ENCODE measurements at places on chromosomes 13 and 19.

DNA sequence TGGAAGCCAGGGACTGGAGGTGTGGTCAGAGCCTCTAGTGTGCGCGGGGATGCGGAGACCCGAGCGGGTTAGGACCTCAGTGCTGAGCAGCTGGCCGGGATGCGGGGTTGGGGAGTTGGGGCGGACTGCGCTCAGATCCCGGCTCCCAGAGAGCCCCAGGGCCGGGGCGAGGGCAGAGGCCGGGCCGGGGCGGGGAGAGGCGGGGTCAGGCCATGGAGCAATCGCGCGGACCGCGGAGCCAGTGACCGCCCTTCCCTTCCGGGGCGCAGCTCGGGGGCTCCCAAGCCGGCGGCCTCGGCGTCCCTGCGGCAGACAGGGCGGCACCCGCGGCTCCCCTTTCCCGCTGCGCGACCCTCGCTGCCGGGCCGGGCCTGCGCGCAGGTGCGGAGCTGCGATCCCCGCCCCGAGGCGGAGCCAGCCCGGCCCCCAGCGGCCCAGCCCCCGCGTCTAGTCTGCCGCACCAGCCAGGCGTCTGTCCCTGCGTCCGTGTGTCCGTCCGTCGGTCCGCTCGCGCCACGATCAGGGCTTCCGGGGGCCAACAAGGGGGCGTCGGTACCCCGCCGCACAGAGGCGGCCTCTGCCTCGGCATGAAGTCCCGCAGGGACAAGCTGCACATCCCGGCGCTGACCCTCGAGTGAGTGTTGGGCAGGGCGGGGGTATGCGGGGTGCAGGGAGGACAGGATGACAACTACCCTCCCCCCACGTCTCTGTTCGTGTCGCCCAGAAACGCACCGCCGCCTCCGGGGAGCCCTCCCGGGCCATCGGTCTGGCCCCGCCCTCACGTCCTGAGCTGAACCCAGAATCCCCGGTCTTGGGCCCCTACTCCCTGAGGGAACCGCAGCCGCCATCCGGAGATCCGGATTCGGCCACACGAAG is 12.4 kb downstream of the MAST3 start:
- peak; percentile 39 for DNase-seq

DNA sequence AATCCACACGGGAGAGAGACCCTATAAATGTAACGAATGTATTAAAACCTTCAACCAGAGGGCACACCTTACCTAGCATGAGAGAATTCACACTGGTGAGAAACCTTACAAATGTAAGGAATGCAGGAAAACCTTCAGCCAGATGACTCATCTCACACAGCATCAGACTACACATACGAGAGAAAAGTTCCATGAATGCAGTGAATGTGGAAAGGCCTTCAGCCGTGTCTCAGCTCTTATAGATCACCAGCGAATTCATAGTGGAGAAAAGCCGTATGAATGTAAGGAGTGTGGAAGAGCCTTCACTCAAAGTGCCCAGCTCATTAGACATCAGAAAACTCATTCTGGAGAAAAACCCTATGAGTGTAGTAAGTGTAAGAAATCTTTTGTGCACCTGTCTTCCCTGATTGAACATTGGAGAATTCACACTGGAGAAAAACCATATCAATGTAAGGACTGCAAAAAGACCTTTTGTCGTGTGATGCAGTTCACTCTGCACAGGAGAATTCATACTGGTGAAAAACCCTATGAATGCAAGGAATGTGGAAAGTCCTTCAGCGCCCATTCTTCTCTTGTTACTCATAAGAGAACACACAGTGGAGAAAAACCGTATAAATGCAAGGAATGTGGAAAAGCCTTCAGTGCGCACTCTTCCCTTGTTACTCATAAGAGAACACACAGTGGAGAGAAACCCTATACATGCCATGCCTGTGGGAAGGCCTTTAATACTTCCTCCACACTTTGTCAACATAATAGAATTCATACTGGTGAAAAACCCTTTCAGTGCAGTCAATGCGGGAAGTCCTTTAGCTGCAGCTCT is 16.0 kb downstream of the ZNF582 start:
- no peak for DNase-seq

- DNase-seq: peak; percentile 67
These were observed 28.1 kb upstream of the MPHOSPH8 start for GRCh38 chr13:19605161-19605955.

- no peak for DNase-seq
These were observed 246.1 kb upstream of the MAB21L1 start for GRCh38 chr13:35722458-35723052.

DNA sequence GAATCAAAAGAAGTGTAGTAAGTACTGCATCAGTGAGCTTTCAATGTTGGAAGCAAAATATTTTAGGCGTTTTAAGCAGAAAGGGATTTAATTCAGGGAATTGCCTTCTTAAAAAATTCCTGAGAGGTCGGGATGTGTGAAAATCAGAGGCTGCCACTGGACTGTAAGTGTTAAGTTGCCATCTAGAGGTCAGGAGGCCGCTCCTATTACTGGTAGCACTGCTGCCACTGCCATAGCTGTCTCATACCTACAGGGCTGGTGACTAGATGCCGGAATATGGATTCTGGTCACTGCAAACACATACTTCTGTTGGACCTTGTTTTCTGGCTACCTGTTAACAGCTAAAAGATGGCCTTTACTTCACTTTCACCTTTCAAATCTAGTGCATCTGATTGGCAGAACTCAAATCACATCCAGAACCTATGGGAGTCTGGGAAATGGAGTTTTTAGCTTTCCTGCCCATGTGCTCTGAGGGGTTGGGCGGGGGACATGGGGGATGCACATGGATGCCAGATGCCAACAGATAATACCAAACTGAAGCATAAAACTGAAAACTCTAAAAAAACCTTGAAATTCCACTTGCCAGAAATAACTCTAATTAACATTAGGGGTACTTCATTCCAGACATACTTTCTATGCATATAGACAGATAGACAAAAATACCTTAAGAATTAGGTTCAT is 29.8 kb downstream of the DGKH start:
- DNase-seq: peak; percentile 31

DNA sequence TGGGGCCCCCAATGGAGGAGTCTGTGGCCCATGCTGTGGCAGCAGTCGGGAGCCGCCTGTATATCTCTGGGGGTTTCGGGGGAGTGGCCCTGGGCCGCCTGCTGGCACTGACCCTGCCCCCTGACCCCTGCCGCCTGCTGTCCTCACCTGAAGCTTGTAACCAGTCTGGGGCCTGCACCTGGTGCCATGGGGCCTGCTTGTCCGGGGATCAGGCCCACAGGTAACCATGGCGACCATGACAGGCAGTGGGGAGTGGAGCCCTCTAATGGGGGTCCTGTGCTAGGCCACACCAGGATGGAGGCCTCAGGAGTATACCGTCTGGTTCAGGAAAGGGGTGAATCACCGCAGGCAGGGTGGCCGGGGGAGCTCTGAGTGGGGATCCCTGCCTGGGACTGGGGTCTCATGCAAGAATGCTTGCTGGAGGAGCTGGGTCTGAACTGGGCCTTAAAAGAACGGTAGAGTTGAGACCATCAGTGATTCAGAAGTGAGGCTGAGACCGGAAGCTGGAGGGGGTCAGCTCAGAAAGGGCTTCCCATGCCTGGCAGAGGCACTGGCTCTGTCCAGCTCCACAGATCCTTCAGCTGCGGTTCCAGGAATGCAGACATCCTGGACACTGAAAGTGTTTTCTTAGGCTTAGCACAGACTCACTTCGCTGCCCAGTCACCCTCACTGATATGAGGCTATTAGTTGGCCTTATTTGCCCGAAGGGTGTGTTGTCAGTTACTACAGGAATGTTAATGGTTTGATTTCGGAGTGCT is 29.1 kb downstream of the CNFN start:
- DNase-seq: no peak

DNA sequence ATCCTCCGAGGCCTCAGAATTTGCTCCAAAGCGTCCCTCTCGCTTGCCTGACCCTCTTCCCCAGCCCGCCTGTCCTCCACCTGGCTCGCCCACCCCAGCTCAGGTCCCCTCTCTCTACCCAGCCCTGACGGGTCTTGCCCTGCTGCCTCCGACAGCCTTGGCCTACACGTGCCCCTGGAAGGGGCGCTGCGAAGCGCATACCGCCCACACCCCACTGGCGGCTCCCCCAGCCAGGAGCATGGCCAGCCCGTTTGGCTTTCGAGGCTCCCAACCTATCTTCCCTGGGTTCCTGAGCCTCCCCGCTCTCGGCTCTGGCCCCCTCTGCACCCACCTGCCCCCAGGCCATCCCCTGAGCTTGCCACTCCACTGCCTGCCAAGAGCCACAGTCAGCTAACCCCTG is 4.5 kb downstream of the XAB2 start:
- DNase-seq: no peak

DNA sequence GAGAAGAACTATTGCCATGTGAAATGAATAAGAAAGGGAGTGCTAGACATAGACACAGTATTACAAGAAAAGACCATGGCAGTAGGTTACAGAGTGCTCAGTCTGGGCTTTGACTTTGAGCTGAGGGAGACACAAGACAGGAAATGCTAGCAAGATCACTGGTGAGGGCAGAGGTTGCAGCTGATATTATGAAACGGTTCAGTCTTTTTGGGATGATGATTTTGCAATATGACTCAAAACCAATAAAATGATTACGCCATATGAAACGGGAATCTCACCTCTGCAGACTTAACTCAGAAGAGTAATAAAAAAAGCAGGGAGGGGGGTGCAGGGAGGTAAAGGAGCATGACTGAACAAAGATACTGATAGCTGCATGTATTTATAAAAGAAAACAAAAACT is 123.1 kb downstream of the RBM26 start:
- no peak for DNase-seq

DNA sequence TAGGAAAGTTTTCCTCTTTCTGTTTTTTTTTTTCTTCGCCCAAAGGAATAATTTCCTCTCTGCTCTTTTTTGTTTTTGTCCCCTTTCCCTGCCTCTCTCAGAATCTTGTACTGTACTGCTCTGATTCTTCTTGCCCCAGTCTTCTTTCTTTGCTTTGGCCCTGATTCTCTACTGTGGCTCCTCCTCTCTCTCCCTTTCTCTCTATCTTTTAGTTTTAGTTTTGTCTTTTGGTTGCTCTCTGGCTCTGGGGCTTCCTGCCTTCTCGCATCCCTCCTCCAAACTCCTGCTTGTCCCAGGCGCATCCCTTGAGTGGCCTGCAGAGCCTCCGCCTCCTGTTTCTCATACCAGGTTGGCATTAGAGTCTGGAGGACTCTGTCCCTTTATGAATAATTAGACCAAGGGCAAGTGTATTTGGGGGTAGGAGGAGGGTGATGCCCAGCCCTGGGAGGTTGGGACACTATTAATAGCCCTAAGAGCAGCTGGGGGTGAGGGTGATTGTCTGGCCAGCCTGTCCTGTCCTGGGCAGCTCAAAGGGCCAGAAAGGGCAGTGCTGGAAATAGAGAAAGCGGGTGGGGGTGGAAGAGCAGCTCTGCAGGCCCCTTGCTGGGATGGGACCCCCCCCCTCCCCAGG is 39.1 kb downstream of the LYL1 start:
- no peak for DNase-seq

- DNase-seq: no peak
These were observed 55.1 kb upstream of the CLDN10 start for GRCh38 chr13:95497381-95497807.

Measured in HT-29 (cell line).